ENCODE measurements at places on chromosomes 4 and X.
A peak's percentile ranks its signal among the peaks of the same experiment; 100 is the strongest.

- DNase-seq: peak; percentile 34
Measured at GRCh38 chr4:88697141-88697540, 488 bp downstream of the NAP1L5 start.

DNA sequence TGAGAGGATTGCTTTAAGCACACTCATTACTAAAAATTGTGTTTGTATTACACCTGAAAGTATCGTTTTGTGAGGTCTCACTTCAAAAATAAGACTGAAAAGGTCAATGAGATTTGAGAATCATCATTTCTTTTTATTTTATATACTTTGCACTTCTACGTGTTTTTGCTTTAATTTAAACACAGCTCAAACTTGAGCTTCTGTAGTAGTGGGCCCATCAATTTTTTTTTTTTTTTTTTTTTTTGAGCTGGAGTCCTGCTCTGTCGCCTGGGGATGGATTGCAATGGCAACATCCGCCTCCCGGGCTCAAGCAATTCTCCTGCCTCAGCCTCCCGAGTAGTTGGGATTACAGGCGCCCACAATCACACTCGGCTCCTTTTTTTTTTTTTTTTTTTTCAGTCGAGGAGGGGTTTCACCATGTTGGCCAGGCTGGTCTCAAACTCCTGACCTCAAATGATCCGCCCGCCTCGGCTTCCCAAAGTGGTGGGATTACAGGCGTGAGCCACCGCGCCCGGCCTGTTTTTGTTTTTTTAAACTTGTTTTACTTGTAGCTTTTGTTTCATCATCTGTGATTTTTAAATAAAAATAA is 1.5 kb downstream of the GSTCD start:
- DNase-seq: no peak

- no peak for DNase-seq
Measured at GRCh38 chr4:158936238-158936637, 166.6 kb upstream of the RAPGEF2 start.

DNA sequence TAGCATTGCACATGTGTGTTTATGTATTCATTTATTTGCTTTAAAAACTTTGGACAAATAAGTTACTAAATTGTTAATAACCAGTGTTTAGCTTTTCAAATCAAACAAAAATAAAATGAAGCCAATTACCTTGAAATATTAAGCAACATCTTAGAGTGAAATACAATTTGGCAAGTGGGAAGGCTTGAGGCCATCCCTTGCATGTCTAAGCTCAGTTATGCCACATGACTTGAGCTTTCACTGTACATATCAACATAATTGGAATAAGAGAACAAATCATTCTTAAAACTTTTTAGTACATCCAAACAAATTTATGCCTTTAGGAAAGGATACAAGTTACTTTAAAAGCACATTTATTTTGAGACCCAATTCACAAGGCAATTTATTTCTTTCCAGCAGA is 640.6 kb downstream of the SPRY1 start:
- no peak for DNase-seq

GRCh38 chr4:144611850-144612249 is 34.1 kb upstream of the HHIP start:
- no peak for DNase-seq

- DNase-seq: no peak
Measured at GRCh38 chrX:826448-826847, 195.9 kb downstream of the SHOX start.

Measured in left hindlimb (tissue), 1 donor.